ENCODE measurements at places on chromosomes 3 and 15.

GRCh38 chr3:184186184-184186901 lies at the start of gene ABCF3:
TSS of gene ABCF3 (plus strand) at chr3:184186199. CDS start at chr3:184186208, 9 bp downstream.
- DNase-seq = peak; percentile 49

- no peak for DNase-seq
These were observed 57.0 kb upstream of the COL6A6 start for GRCh38 chr3:130459944-130460343.

GRCh38 chr15:48564690-48565089 lies 80.8 kb downstream of the FBN1 start:
- no peak for DNase-seq

DNA sequence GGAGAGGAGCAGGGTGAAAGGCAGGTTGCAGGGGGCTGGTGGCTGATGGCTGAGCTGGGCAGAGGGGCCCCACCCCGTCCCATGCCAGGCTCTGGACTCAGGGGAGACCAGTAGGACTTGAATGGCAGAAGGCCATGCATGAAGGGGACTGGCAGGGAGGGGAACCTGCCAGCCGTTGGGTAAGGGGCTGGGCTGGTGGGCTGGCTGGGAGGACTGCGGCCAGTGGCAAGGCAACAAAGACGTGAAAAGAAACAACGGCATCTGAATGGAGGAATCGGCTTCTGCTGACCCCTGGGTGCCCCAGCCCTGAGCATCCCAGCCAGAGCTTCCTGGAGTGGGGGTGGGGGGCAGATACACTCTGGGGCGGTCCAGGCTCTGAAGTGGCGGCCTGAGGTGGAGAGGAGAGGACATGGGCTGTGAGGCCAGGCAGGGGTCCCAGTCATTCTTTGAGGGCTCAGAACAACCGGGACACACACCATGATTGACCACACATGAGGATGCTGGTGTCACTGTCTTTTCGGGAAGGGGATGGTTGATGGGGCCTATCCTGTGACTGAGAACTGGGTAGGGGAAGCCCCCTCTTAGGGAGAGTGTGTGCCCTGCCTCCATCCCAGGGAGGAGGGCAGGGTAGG lies 11.7 kb downstream of the GLYCTK start:
- DNase-seq = no peak

- DNase-seq = no peak
These were observed 174.7 kb downstream of the SHOX2 start for GRCh38 chr3:157931517-157931916.

DNA sequence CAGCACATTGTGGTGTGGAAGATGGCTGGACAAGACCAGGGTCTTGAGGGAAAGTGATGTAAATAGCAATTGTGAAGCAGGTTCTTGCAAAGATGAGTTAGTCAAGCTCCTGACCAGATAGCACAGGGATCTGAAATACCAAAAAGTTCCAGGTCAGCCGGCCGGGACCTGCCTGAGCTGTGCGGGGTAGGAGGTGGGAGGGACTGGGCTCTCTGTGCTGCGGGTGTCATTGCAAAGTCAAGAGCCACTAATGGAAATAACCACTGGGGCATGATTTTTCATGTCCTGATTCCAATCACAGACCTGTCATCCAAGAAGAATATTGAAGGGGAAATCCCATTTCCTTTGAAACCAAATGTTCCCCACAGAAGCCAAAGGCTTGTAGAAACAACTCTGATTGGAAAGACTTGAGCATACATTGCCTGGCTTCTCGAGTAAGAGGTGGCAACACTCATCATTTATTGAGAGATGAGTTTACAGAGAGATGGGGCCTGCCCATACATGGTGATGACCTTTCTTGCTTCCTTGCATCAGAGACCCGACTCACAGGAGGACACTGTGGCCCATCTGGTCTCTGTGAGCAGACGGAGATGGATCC lies 44.2 kb upstream of the KY start:
- DNase-seq = no peak

DNA sequence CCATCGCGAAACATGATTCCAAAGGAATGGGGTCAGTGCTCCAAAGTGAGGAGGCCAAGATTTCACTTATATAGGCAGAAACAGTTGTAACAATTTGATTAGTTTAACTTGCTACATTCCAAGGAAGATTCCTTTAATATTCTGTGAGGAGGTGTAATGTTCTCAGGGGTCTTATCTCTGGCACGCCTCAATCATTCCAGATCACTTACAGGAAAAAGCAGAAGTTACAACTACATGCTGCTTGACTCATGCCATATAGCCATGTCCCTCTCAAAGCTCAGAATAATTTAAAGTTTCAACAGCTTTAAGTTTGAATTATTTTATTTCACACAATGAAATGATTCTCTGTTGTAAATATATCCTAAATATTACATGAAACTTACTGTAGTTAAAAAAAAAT lies 3.5 kb upstream of the FYTTD1 start:
- no peak for DNase-seq

DNA sequence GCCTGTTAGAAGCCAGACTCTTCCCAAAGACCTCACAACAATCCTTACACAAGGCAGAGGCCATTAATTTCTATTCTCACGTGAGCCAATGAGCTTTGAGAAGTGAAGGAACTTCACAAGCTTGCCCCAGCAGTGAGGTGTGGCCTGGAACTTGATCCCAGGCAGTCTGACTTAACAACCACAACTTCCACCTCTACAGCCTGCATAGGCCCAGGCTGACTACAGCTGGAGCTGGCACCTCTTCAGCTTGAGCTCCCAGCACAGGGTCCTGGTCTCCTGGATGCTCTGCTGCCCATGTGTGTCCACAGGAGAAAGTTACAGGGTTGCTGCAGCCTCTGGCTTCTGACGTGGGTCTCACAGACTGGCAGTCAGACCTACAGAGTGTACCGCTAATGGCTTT lies 111.0 kb downstream of the ERC2 start:
- DNase-seq = no peak

DNA sequence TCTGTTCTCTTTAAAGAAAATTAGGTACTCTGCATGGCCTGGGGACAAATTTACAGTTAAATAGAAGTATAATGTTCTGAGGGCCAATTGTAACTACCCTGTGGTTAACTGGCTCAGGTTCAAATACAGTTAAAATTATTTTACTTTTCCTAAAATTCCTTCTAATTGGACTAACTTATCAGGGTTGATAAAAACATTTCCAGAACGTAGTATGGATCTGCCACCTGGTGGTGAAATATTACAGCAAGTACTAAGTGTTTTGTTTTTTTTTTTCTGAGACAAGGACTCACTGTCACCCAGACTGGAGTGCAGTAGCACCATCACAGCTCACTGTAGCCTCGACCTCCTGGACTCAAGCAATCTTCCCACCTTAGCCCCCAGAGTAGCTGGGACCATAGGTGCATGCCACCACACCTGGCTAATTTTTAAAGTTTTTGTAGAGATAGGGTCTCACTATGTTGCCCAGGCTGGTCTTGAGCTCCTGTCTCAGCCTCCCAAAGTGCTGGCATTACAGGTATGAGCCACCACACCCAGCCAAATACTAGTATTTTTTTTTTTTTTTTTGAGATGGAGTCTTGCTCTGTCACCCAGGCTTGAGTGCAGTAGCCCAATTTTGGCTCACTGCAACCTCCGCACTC lies 29.2 kb downstream of the NEO1 start:
- DNase-seq = no peak

GRCh38 chr3:99895703-99896441 lies 78.2 kb downstream of the CMSS1 start:
- no peak for DNase-seq

DNA sequence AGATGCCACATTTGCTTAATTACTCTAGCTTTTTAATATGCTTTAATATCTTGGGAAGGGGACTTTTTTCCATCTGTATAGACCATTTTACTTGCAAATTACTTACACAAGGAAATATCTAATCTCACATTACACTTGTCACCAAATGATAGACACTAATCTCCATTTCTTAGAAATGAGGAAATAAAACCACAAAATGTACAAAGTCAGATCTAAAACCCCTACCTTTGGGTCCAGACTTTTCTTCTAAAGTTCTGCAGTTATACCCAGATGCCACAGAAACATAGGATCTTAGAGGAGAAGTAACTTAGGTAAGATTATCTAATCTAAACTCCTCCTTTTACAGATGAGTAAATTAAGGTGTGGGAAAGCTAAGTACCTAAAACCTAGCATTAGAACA lies 44.3 kb downstream of the CD200R1L start:
- DNase-seq = no peak

GRCh38 chr3:115363071-115363470 lies 216.0 kb upstream of the ZBTB20 start:
- DNase-seq = no peak
